Fibroblast of lung (primary cell): ENCODE measurements at places on chromosomes 7 and 10. TPM values are rescaled to one million over a fixed set of nuclear protein-coding genes. Genes with fewer than 3 reads are reported as not detected.

DNA sequence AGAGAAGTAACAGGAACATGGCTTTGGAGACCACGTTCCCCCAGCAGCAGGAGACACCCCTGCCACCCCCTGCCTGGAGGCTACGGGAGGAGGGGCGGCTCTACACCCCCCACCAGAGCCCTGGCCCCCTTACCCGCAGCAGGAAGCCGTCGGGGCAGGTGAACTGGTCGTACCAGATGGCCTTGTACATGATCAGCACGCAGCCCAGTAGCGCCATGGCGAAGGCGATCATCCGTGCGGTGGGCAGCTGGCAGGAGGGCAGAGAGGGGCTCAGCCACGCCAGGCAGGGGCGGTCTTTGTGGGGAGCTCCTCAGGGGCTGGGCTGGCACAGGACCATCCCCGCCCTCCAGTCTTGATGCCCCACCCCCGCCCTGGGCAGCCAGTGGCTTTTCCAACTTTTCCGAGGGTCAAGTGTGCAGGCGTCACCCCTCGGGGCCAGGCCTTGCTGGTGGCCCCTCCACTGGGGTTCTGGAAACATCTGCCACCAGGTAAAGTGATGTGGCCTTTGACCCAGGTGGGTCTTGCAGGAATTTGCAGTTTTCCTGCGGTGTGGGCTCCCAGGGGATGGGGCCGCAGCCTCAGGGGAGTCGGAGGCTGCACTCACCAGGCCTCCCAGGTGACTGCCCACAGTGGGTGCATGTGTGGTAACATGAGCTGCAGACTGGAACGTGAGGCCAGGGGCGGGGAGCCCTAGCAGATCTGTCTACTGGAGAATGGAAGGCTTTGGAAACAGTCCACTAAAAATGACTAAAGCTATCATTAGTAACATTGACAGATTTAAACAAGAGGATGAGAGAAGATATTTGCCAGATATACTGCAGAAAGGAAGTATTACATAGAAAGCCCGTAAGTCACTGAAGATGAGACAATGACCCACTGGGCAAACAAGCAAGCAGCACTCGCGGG lies 9.7 kb downstream of the CALY start:
- DNase-seq = peak; percentile 55

DNA sequence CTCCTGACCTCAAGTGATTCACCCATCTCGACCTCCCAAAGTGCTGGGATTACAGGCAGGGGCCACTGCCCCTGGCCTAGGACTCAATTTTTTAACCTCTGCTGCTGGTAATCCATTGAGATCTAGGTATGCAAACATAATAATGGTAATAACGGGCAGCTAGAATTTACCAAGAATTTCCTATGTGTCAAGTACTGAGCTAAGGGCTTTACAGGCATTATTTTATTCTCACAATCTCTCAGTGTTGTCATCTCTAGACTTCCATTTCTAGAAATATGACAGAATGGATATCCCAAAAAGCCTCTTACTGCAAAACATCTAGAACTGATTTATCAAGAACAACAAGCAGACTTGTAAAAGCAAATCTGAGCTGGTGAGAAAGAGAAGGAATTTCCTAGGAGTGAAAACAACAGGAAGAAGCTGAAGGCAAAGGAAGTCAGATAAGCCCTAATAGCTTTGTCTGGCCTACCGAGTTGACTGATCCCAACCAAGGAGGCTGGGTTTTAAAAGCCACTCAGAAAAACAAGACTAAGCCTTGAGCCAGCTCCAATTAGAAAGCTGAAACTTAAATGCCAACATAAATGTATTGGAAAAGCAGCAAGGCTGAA lies 70.6 kb downstream of the CCDC71L start:
- no peak for DNase-seq

- no peak for DNase-seq
Measured at GRCh38 chr7:117203205-117203604, 119.7 kb downstream of the WNT2 start.

- no peak for DNase-seq
Measured at GRCh38 chr10:110558041-110558440, 9.5 kb upstream of the SMC3 start.

Gene SLC26A4
- 0.26 and 0.50 TPM in 2 replicates for total RNA-seq
